ENCODE measurements at places on chromosomes 2 and 18.

GRCh38 chr18:59878644-59879043 lies 21.2 kb upstream of the PMAIP1 start:
- no peak for DNase-seq

DNA sequence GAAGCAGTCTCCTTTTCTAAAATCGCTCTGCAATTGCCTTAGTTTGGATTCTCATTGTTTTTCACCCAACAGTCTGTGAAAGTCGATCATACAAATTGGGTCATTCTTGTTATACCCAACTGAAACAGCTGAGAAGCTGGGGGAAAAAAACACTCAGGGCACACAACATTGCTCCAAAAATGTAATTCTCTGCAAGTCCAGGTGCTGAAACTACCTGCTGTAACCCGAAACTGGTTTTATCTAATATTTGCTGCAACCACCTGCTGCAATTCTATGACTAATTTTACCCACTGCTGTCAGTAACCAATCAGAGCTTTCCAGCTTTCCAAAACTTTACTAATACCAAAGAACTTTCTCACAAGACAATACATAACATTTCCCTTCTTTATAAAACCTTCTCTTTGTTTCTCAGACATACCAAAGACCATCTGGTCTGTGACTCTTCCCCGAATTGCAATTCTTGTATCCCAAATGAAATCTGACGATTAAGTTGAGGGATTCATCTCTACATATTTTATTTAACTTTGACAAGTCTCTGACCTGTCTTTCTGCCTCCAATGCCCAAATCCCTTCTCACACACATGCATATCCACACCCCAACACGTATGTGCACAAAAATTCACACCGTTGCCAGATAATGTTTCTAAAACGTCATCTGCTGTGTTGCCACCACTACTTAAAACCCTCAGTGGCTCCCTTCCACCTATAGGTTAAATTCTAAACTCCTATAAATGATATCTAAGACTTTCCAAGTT lies 198.3 kb downstream of the PIEZO2 start:
- DNase-seq: no peak

- no peak for DNase-seq
These were observed 65.0 kb upstream of the ZNF236 start for GRCh38 chr18:76757335-76757734.

- no peak for DNase-seq
These were observed 429.2 kb downstream of the LRP1B start for GRCh38 chr2:141701618-141702017.

DNA sequence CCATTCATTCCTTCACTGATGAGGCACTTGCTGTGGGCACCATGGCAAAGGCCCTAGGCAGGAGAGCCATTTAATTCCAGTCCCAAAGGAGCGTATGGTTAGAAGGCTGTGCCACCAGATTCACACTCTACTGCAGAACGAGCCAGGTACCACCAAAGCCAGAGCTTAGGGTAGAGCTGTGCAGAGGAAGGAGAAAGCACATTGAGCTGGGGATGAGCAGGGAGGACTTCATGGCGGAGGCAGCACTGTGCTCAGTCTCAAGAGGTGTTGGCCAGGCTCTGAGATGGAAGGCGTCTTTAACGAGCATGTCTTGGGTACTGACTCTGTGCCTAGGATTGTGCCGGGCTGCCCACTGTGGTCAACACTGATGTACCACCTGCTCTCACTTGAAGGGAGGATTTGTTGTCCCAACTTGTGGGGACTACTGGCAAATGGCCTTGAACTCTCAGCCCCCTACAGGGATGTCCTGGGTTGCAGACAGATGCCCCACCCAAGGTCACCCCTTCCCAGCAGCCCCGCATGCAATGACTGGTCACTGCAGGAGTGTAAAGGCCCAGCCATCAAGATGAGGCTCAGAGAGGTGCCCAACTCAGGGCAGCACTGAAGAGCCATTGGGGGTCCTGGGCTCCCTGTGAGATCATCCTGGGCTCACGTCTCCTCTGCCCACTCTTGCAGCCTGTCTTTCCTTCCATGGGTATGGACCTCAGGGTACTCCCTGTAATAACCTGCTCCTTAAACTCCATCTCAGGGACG lies 251.4 kb downstream of the GLI2 start:
- DNase-seq: no peak

- no peak for DNase-seq
These were observed 61.8 kb downstream of the ARHGAP25 start for GRCh38 chr2:68796295-68796905.

GRCh38 chr18:67549946-67550345 lies 33.4 kb upstream of the DSEL start:
- DNase-seq: no peak

- DNase-seq: no peak
These were observed 40.2 kb upstream of the LCLAT1 start for GRCh38 chr2:30406853-30407252.

- no peak for DNase-seq
These were observed 43.1 kb upstream of the HDAC4 start for GRCh38 chr2:239443666-239444567.

DNA sequence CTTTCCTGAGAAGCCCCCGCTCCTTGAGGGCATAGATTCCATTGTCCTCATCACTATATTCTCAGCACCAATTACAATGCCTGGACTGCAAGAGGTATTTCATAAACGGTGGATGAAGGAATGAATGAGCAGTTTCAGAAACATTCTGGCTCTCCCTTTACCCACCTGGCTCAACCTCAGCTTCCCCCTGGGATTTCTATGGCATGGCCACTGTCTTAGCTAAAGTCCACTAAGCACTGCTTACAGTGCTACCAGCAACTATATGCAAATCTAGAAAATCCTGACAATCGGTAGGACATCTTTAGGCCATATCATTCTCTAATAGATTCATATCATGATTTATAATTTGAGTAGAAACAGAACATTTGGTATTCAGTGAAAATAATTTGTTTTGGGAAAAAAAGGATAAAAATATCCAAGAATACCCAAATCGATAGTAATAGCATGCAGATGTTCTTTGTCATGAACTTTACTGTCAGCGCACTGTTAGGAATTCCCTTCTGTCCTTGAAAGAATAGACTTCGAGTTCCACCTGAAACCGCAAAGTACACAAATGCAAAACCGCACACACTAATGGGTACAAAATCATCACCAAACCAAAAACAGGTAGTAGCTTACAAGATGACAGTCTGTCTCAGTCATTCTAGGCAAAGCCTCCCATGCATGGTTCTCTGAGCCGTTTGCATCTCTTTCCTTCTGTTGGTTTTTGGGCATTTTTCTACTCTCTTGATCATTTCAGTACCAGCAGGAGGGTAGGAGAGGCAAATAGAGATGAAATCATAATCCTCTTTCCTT lies 303.6 kb upstream of the ID2 start:
- DNase-seq: no peak

- no peak for DNase-seq
These were observed 45.9 kb upstream of the NCK2 start for GRCh38 chr2:105698820-105699219.

- no peak for DNase-seq
These were observed 332.9 kb downstream of the SOCS6 start for GRCh38 chr18:70621710-70622109.

GRCh38 chr2:226274143-226274542 lies 525.5 kb downstream of the IRS1 start:
- no peak for DNase-seq

- DNase-seq: no peak
These were observed 80.2 kb downstream of the SMAD4 start for GRCh38 chr18:51110073-51110797.

DNA sequence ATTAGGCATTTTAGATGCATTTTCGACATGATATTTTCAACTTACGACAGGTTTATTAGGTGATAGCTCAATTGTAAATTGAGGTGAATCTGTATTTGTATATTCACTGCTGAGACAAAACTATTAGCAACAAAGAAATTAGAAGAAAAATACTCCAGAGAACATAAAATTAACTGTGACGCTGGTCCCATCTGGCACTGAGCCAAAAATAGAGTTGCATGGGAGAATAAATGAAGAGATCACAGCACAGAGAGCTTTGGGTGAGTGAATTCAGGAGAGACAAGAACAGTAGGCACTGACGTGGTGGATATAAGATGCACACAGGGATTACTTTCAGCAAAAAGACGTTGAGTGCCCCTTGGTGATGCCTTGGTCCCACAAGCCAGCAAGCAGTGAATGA lies 306.2 kb upstream of the RAB6C start:
- no peak for DNase-seq

GRCh38 chr2:67318993-67319481 lies 78.1 kb upstream of the ETAA1 start:
- no peak for DNase-seq

DNA sequence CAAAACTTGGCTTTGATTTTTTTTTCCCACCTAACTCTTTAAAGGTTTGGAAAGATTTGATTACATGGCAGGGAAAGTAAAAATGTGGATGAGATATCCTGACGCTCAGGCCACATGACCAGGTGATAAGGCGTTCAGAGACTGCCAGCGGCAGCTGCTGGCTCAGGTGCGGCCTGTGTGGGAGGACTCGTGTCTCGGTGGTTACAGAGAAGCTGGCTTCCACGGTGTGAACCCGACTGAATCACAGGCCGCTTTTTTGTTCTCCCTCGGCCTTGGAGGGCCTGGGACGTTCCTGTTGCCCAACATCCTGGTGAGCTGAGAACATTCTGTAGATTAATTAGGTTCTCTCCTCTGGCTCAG lies 124.2 kb upstream of the ZNF516 start:
- no peak for DNase-seq

GRCh38 chr2:233140978-233141377 lies 80.8 kb downstream of the INPP5D start:
- DNase-seq: no peak

DNA sequence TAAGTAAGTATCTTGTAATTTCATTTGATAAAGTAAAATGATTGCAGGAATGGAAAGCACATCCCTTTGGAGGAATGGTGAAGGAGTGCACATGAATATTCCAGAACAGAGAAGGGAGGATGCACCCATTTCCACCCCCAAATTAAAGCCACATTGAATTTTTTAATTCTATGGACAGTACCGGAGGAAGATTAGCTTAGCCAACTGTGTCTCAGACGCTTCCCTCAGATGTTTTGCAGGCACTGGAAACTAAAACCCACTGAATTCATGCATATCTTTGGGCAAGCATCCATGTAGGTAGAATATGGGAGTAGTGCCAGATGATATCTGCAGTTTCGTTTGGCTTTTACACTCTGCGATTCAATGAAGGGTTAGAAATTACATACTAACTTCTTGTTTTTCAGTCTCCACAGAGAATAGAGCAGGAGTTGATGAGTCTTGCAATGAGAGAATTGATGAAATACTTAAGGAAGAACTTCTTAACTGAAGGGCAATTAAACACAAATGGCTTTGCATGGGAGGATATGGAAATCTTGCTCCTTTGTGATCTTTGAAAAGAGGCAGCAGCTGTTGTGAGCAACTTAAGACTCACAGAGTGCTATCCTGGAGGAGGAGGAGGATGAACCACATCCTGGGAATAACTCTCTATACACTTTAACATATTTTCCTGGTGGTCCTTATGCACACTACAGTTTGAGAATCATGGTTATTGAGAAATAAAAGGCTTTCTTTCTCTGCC lies 71.7 kb upstream of the MYO3B start:
- DNase-seq: no peak

DNA sequence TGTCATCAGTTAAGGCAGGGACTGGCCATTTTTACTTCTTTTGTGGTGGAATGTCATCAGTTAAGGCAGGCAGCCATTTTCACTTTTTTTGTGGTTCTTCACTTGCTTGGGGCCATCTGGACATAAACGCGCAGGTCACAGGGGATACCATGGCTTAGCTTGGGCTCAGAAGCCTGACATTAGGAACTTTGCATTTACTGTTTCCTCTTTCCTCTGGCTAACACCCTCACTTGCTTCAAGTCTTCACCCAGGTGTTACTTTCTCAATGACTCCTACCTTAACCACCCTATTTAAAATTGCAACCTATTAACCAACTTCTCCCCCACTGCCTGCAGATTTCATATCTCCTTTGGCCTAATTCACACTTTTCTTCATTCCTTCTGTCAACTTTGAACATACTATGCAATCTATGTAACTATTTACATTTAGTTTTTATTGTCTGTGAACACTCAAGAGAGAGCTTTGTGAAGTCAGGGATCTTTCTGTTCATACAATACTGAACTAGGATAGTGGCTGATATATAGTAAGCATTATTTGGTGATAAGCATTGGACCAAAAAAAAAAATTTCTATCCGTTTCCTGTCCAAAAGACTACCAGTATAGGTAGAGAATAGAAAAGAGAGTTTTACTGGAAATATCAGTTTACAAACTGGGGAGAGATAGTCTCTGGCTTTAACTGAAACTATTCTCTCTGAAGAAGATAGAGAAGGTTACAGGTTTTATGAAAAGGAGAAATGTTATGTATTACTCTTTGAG lies 600.1 kb upstream of the ZNF804A start:
- DNase-seq: no peak

DNA sequence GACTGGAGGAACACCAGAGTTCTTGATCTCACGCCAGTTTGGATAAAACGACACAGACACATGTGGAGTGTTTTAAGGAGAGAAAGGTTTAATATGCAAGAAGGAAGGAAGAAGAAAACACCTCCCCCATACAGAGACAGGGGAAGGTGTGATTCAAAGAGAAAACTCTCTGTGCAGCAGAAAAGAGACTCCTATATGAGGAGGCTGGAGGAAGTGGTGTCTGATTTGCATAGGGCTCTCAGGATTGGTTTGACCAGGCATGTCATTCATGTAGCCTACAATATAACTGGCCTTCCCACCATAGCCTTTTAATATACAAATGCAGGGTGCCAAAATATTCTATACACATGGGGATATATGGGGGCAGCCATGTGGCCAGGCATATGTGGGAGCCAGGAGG lies 1386.5 kb downstream of the RPIA start:
- no peak for DNase-seq

- DNase-seq: peak; percentile 93
These were observed 64.9 kb downstream of the SPRED2 start for GRCh38 chr2:65367524-65367923.

- peak; percentile 65 for DNase-seq
These were observed 228.7 kb downstream of the PIK3C3 start for GRCh38 chr18:42183746-42184145.

GRCh38 chr18:76374330-76375281 lies 120.4 kb downstream of the ZNF516 start:
- DNase-seq: no peak

- DNase-seq: no peak
These were observed 156.0 kb upstream of the TWIST2 start for GRCh38 chr2:238691596-238692491.
